ENCODE measurements at places on chromosomes 3 and 15.

DNA sequence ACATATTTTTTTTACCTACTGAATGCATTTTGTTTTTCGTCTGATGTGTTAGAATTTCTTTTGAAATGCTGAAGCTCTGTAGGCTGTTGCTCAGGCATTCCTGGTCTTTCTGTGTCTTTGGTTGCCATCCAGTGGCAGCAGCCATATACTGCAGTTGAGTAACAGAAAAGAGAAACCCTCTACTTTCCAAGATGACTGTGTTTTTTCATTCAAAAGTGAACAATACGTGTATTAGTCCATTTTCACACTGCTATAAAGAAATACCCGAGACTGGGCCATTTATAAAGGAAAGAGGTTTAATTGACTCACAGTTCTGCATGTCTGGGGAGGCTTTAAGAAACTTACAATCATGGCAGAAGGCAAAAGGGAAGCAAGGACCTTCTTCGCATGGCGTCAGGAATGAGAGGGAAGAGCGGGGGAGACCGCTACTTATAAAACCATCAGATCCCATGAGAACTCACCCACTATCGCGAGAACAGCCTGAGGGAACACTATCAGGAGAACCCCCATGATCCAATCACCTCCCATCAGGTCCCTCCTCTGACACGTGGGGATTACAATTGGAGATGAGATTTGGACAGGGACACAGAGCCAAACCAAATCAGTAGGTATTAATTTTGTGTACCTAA, 4.7 kb upstream of the GOLGA8B start:
- peak; percentile 29 for DNase-seq

GRCh38 chr15:99703603-99704443, 29.4 kb downstream of the LYSMD4 start:
- DNase-seq: peak; percentile 18

- no peak for DNase-seq
These were observed 246.7 kb downstream of the LPP start for GRCh38 chr3:188400494-188401243.

- no peak for DNase-seq
These were observed 289.8 kb upstream of the ROPN1 start for GRCh38 chr3:124281453-124282316.

- no peak for DNase-seq
These were observed 25.3 kb downstream of the EPHB3 start for GRCh38 chr3:184586851-184587250.

GRCh38 chr3:139353920-139354556, 10.2 kb downstream of the MRPS22 start:
- DNase-seq: peak; percentile 1

DNA sequence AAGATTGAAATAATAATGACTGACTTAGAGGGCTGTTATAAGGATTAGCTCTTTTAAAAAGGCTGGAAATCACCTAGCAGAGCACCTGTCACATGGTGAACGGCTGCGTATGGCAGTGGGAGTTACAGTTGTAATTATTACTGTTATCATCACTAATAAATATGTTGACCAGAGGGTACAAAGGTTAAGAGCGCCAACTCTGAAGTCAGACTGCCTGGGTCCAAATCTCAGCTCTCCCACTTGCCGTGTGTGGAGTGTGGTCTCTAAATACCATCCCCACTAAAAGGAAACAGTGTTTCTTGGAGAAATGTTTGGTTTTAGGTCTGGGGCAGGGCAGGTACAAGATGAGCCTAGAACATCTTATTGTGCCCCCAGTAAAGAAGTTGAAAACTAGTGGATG, 6.0 kb upstream of the RAD18 start:
- DNase-seq: no peak

GRCh38 chr15:100033140-100033857, 300.1 kb upstream of the LYSMD4 start:
- no peak for DNase-seq

DNA sequence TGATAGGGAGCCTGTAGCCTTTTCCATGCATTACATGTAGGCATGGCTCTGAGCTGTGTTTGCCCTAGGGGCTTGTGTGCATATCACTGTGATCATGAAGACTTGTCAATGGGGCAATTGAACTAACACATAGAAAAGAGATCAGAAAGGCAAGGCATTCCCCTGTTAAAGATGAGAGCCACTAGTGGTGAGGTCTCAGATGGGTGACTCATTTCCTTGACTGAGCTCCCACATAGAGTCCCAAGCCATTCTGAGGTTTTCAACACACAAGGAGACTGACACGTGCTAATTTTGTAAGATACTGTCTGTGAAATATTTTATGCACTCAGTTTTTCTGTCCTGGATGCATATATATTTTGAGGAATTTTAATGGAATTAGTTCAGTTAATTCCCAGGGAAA, 53.8 kb downstream of the SAMMSON start:
- DNase-seq: no peak

GRCh38 chr3:14564741-14565140, 24.6 kb upstream of the GRIP2 start:
- DNase-seq: no peak

DNA sequence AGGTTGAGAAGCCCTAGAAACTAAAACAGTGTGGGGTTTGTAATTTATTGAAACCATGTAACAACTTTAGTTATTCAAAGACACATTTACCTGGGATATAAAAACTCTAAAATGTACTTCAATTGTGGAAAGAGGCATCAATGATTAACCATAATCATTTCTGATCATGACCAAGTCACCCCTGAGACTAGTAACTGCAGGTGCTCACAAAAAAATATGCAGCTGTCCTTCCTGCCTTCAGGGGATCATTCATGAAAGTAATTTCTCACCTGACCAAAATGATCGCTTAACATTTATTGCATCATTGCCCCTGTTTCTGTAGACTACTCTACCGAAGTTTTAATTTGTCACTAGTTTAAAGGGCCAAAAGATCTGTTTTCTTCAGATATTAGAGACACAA, 9.0 kb downstream of the ACP3 start:
- no peak for DNase-seq

DNA sequence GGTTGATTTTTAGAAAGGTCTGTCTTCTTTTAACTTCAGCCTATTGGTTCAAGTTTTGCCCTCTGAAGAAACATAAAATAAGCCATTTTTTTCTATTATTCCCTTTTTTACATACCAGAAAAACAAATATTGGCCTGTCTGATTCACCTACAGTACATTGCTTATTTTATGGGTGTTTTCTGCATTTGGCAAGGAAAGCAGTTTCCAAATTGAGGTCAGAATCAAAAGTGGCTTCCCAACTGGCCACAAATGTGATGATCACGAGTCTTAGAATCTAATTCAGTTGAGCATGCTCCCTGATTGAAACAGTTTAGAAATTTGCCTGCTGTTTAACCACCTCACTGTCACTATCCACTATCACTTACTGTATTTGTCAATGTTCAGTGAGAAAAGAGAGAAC, 106.9 kb upstream of the CHMP2B start:
- DNase-seq: no peak

- DNase-seq: no peak
These were observed 65.0 kb upstream of the DAZL start for GRCh38 chr3:16670191-16670590.

DNA sequence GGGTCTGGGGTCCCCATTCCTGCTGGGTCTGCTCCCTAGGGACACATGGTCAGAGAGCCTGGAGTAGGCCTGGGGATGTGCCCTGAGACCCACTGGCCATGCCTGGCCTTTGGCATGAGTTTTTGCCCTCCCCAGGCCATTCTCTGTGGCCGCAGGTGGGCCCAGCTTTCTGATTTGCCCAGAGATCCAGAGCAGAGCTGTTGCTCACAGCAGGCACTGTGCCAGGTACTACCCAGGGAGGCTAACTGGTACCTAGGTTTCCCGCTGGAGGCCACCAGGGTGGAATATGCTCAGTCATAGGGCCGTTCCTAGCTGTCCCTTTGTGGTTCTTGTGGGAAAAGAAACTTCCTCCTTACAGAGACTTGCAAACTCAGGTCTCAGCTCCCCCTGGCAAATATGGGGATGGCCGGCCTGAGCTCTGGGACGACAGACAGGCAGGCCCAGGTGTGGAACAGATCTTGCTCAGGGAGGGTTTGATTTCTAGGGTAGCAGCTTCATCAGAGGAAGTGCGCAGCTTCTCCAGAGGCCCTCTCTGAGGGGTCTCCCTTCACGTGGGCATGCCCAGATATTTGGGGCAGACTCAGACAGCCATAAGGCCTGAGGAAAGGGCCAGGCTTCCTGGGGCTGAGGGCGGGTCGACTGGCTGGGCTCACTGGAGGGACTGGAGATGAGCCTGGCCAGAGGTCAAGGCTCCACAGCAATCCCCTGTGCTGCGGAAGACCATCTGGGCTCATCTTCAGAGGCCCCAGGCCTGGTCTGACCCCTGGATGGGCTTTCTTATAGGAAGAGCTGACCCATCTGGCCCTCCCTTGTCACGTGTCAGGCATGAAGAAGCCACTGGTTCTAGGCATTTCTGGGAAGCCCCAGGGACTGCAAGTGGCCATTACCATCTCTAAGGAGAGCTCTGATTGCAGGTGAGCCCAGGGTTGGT, 28.0 kb downstream of the ACAA1 start:
- DNase-seq: no peak

GRCh38 chr15:85621094-85621493, 173.6 kb downstream of the KLHL25 start:
- no peak for DNase-seq

- no peak for DNase-seq
These were observed 80.4 kb upstream of the SLC6A6 start for GRCh38 chr3:14322001-14322400.

GRCh38 chr3:126111126-126111551, 27.2 kb upstream of the SLC41A3 start:
- DNase-seq: no peak

DNA sequence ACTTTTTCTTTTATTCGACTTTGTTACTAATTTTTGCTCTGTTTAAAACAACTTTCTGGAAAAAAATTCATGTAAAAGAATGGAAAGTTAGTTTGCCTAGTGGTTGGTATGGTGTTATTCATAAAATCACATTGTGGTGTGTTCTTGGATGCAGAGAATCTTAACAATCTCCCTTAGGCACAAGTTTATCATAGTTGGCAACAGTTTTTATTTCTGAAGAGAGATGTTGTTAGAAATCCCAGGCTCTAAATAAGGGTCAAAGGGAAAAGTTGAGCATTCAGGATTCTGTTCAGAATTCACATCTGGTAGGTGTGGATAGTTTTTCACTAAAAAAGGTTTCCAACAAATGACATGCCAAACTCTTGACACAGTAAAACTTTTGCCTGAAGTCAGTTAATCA, 6.4 kb downstream of the DUT start:
- no peak for DNase-seq

DNA sequence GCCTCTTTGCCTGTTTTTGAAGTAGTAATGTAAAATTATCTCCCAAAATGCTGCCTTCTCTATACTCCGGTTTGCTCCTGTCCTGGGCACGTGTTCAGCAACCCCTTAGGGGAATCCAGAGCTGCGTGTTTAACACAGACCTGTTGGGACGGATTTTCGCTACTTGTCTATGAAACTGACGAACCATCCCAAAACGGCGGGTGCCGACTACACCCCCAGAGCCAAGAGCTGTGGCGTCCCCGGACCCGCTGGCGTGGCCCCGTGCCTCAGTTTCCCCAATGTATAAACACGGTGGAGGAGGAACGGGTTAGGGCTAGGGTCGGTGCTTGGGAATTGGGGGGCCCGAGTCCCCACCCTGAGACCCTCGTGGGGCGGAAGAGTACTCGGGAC, 473 bp downstream of the FHIT start:
- DNase-seq: peak; percentile 7

DNA sequence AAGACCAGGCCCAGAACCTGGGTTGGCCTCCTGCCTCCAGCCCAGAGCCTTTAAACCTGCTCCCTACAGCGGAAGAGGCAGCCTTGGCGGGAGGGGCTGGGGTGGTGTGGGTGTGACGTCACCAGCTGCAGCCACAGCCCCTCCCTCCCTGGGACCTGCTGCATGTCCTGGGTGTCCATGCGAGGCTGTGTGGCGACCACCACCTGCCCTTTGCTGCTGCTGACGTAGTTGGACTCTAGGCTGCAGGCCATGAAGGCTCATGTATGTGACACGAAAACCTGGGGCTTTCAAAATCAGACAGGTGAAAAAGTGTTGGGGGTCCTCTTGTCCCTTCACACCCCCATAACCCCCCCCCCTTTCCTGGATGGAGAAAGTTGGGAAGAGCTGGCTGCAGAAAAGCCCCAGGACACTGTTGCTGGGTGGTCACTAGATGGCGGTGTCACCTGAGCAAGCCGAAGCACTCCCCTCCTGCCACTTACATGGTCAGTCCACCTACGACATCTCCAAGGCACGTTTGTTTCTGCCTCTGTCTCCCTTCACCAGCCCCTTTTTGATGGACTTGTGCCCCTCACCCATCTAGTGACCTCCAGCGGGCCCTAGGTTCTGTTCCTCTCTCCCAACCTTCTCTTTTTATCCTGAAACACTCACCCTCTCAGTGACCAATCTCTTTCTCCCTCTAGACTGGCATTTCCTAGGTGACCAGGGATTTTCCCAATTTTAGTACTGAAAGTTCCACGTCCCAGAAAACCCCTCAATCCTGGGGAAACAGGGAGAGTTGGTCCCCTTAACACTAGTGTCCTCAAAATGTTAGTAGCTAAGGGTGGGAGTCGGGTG, 35.2 kb downstream of the SLC6A20 start:
- peak; percentile 66 for DNase-seq

GRCh38 chr3:118705487-118706219, 329.0 kb downstream of the IGSF11 start:
- DNase-seq: no peak

- DNase-seq: no peak
These were observed 34.5 kb downstream of the SLC4A7 start for GRCh38 chr3:27449530-27450150.

DNA sequence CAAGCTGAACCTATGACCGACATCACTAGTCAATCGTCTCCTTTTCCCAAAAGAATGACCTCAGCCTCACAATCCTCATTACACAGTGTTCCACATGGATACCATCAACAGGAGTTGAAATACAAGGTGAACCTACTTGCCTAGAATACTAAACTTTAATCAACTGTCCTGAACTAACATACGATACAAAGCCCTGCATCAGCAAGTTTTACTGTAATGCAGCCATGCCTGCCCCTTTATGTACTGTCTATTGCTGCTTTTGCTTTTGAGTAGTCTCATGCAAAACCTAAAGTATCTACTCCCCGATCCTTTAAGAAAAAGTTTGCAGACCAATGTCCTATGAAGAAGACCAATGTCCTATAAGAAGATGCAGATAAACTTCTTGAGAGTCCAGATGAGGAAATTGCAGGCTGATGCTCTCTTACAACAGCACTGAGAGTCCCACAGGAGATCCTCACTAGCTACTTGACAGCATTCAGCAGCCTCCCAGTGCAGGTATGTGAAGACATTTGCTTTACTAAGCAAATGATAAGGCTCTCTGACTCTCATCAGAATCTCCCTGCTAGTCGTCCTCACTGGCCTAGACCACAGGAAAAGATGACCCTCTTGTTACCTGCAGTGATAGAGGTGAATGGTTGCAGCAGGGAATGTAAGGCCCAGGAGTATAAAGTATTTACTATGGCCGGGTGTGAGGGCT, 23.6 kb downstream of the SUCLG2 start:
- no peak for DNase-seq
